ENCODE measurements at places on chromosomes 5 and 9. TPM values are rescaled to one million over a fixed set of nuclear protein-coding genes. Genes with fewer than 3 reads are reported as not detected.

The IRX4 gene
- polyA plus RNA-seq, result not detected

- no peak overlapping the region for H3K4me3 ChIP-seq
- DNase-seq, result no peak
- H3K27ac ChIP-seq, result peak overlapping the region; percentile 1
- H3K27me3 ChIP-seq, result no peaks in the 10 kb centered on the region
- peaks cover 11% of the 10 kb centered on the region for H3K36me3 ChIP-seq
Observed at GRCh38 chr5:132871459-132872284, 1.8 kb upstream of the LEAP2 start.

DNA sequence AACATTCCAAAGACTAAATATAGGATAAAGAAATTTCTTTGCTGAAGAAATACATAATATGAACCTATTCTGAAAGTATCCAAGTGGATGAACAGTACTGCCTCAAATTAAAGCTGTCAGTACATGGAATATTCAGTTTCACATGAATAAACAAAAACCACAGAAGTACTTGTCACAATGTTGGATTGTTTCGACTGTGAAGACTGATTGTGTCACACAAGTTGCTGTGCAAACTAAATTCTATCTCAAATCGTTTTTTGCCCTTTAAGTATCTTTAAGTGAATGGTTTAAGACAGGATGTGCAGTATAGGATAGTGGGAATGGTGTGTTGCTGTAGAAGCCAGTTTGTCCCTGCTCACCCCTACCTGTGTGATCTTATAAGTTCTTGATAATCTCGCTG lies 137.4 kb upstream of the OTULINL start:
- H3K27ac ChIP-seq, result no peak overlapping the region
- no peak overlapping the region for H3K4me3 ChIP-seq
- DNase-seq, result no peak
- H3K27me3 ChIP-seq, result no peaks in the 10 kb centered on the region

DNA sequence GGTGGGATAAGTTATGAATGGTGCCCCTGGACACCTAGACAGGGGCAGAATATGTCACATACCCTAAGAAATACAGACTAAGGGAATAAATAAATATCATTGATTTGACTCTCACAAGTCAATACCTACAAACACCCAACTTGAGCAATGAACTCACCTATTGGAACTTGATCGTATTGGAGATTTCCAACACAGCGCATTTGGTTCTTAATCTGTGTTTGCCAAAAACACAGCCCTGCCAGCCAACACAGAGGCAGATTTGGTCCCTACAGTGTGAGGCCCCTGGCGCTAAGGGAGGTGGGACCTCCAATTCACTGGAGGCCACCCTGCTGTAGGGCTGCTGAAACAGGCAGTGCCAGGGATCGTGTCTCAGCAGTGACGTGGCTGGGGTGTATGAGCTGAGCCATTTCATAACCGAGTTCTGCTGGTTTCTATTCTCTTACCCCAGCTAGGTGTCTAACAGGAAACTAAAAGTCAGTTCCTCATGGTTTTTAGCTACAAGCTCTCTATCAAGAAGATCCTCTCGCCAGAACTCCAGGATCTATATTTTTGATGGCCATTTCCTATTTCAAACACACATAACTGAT lies 84.5 kb downstream of the SLC1A1 start:
- H3K27me3 ChIP-seq, result no peaks in the 10 kb centered on the region
- H3K4me3 ChIP-seq, result no peak overlapping the region
- H3K27ac ChIP-seq, result no peak overlapping the region
- H3K4me1 ChIP-seq, result no peaks in the 10 kb centered on the region
- H3K36me3 ChIP-seq, result no peaks in the 10 kb centered on the region

The KDM3B gene
- polyA plus RNA-seq, result 25.4 TPM

DNA sequence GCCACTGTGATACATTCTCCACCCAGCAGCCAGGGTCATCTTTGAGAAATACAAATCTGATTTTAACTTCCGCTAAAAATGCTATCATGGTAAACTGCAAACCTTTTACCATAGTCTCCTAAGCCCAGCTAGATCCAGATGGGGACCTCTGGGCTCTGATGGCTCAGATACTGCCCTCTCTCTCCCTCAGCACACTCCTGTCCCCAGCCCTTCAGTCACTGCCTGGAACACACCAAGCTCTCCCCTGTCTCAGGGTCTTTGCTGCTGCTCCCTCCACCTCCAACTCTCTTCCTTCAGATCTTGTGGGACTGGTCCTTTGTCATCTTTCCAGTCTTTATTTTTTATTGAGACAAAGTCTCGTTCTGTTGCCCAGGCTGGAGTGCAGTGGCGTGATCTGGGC lies 65.1 kb downstream of the SPRY4 start:
- no peak for DNase-seq
- H3K27ac ChIP-seq, result no peak overlapping the region
- H3K4me1 ChIP-seq, result no peaks in the 10 kb centered on the region
- H3K36me3 ChIP-seq, result no peaks in the 10 kb centered on the region

- H3K4me3 ChIP-seq, result no peak overlapping the region
- H3K4me1 ChIP-seq, result no peaks in the 10 kb centered on the region
- H3K27me3 ChIP-seq, result no peaks in the 10 kb centered on the region
- H3K36me3 ChIP-seq, result no peaks in the 10 kb centered on the region
- no peak for DNase-seq
Observed at GRCh38 chr5:71892641-71893365, 173.7 kb downstream of the CARTPT start.

DNA sequence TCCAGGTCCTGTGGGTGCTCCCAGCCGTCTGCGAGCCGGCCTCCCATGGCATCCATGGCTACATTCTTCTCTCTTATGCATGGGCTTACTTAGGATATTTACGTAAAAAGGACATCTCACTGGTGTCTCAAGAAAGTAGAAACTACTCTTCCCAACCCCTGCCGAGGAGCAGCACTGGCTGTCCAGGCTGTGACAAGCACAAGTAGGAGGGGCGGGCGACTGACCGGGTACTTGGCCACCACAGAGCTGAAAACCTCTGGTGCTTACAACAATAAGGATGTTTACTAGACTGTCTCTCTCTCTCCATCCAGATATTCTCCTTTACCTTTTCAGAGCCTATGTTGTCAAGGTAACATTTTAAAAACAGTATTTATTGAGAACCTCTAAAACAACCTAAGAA lies 56.3 kb upstream of the TBC1D9B start:
- H3K4me3 ChIP-seq, result no peak overlapping the region
- peaks cover 19% of the 10 kb centered on the region for H3K36me3 ChIP-seq
- H3K27me3 ChIP-seq, result no peaks in the 10 kb centered on the region
- no peak overlapping the region for H3K27ac ChIP-seq
- no peak for DNase-seq

DNA sequence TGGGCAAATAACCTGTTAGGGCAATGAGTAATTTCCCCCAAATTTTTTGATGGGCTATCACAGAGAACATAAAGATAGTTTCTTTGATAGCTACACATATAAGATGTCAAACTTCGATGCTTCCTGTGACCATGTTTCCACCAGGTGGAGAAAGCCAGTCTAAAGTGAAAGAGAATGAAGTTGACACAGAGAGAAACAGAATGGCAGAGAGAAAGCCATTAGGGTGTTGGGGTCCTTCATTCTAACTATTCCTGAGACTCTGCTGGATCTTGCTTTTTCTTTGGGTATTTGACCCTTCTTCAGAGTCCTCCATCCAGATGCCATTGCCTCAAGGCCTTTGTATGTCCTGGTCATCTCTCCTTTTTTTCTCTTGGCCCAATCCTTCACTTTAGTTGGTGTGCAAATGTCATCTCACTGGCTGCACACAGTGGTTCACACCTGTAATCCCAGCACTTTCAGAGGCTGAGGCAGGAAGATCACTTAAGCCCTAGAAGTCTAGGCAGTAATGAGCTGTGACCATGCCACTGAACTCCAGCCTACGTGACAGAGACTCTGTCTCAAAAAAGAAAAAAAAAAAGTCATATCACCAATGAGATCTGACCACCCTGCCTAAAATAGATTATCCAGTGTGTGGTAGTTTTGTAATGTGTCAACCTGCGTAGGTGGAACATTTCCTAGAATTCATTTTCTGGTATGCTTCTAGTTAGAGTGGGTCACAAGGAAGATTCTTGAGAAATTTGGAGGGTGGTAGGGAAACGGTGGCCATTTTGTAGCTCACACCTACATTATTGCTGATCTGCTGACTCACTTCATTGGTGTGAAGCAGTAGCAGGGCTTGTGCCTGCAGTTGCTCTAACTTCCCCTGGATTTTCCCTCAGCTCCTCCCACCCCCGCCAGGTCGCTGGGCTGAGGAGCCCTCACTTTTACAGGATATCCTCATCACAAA lies 20.8 kb upstream of the KIF2A start:
- H3K4me3 ChIP-seq, result no peak overlapping the region
- H3K27ac ChIP-seq, result no peak overlapping the region
- H3K27me3 ChIP-seq, result no peaks in the 10 kb centered on the region
- H3K36me3 ChIP-seq, result no peaks in the 10 kb centered on the region
- DNase-seq, result no peak

GRCh38 chr9:136220017-136220729 lies 15.2 kb upstream of the LHX3 start:
- H3K36me3 ChIP-seq, result peaks cover 4% of the 10 kb centered on the region
- H3K27ac ChIP-seq, result no peak overlapping the region
- H3K4me1 ChIP-seq, result no peaks in the 10 kb centered on the region
- H3K4me3 ChIP-seq, result no peak overlapping the region
- no peaks in the 10 kb centered on the region for H3K27me3 ChIP-seq

- H3K36me3 ChIP-seq, result no peaks in the 10 kb centered on the region
- no peak overlapping the region for H3K27ac ChIP-seq
- H3K4me3 ChIP-seq, result no peak overlapping the region
Observed at GRCh38 chr9:100086097-100086635, 12.6 kb downstream of the ERP44 start.

- peaks cover 5% of the 10 kb centered on the region for H3K36me3 ChIP-seq
- no peaks in the 10 kb centered on the region for H3K27me3 ChIP-seq
- H3K4me3 ChIP-seq, result peak overlapping the region; percentile 96
- peak; percentile 83 for DNase-seq
- H3K27ac ChIP-seq, result peak overlapping the region; percentile 88
Observed at GRCh38 chr9:6007058-6007769, 8.2 kb downstream of the RANBP6 start.

The PTCH1 gene
- polyA plus RNA-seq, result 4.9 TPM

DNA sequence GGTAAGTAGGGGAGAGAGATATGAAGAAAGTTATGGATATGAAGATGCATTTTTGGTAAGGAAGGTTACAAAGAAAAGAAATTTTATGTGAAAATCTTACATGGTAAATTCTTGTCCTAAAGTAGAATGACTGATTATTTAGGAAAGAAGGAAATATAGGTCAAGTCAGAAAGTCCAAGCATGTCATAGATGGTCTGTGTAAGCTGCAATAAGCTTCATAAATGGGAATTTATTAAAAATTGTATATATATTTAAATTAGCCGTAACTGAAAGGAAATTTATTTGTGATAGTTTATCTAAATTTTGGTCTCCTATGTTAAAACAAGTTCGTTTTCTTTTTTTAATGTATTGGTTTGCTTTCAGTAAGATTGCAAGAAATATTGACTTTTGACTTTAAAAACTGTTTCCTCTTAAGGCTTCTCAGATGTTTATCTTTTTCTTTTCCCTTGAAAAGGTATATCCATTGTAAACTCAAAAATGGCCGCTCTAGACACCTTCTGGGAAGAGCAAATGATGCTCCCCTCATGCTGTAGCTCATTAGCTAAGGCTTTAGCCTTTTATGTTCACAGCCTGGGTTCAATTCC lies 46.8 kb upstream of the HAPLN1 start:
- no peak for DNase-seq
- no peaks in the 10 kb centered on the region for H3K4me1 ChIP-seq
- no peak overlapping the region for H3K4me3 ChIP-seq
- H3K36me3 ChIP-seq, result no peaks in the 10 kb centered on the region
- H3K27me3 ChIP-seq, result no peaks in the 10 kb centered on the region

- H3K27me3 ChIP-seq, result no peaks in the 10 kb centered on the region
- H3K4me3 ChIP-seq, result no peak overlapping the region
- H3K36me3 ChIP-seq, result no peaks in the 10 kb centered on the region
- DNase-seq, result no peak
Observed at GRCh38 chr5:120794121-120794520, 330.0 kb downstream of the PRR16 start.

GRCh38 chr5:87136096-87136495 lies 131.6 kb upstream of the RASA1 start:
- DNase-seq, result peak; percentile 14
- H3K27me3 ChIP-seq, result no peaks in the 10 kb centered on the region
- no peak overlapping the region for H3K27ac ChIP-seq
- H3K36me3 ChIP-seq, result no peaks in the 10 kb centered on the region
- H3K4me3 ChIP-seq, result no peak overlapping the region
